ENCODE measurements at places on chromosomes 3 and 15. TPM values are rescaled to one million over a fixed set of nuclear protein-coding genes. Genes with fewer than 3 reads are reported as not detected.

DNA sequence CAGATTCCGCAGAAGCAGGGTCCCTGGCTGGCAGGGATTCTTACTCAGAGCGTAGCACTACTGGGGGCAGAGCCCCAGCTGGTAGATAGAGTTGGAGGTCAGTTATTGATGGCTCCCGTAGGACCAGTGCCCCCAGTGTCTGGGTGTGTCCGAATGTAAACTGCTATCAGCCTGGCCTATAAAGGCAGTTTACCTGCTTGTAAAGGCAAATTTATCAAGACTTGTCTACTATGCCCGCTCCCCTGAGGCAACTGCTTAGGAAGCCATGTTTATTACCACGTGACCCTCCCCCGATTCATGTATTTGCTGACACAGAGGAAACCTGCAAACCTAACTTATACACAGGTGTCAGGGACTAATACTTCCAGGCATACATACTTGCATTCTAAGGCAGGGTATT lies 607 bp upstream of the PPP1R14D start:
- DNase-seq, result no peak

- DNase-seq, result no peak
Measured at GRCh38 chr3:89504432-89504831, 397.0 kb downstream of the EPHA3 start.

- DNase-seq, result no peak
Measured at GRCh38 chr3:68996356-68996995, 17.0 kb downstream of the EOGT start.

The ZBBX gene
- 3.8 TPM for polyA plus RNA-seq

DNA sequence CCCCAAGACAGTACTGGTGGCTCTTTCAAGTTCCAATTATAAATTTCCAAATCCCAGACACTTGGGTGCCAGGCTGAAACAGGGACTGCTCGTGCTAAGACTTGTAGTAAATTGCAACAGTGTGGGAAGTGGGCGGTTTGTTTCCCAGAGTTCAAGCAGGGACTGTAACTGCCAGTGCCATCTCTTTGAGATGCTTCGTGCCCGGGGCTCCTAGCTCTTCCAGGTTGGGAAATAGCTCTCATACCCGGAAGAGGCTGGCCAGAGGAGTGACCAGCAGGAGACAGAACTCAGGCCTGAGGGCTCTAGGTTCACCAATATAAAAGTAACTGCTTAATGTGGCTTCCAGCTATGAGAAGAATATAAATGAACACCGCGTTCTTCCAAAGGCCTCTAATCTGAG lies 54.0 kb upstream of the NEO1 start:
- DNase-seq, result no peak

- no peak for DNase-seq
Measured at GRCh38 chr15:26355472-26356074, 417.3 kb downstream of the GABRB3 start.

The ROBO1 gene
- 118 TPM for polyA plus RNA-seq

The SCAMP2 gene
- 69.1 TPM for polyA plus RNA-seq

The PLSCR5 gene
- not detected for polyA plus RNA-seq

GRCh38 chr3:15405448-15406050 lies 21.8 kb downstream of the METTL6 start:
- no peak for DNase-seq

DNA sequence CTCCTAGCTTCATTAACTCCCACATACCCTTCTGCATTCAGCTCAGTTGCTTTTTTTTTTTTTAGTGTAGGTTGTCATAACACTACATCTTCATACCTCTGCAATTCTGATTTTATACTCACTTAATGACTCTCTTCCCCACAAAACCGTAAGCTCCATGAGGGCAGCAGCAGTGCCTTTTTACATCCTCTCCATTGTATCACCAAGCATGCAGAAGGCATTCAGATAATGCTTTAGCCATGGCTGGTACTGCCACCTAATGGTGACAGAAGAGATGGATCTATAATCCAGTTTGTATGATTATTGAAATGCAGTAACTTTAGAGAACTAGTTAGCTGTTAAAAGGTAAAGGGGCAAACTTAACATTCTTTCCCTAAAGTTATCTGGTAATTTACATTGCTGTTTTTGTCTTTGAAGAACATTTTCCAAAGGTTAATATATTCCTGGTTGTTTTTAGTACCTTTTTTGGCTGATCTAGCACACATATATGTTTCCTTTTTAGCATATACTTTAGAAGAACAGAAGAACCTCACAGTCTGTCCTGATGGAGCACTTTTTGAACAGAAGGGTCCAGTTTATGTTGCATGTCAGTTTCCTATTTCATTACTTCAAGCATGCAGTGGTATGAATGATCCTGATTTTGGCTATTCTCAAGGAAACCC lies 36.8 kb downstream of the ATP1B3 start:
- DNase-seq, result no peak

- DNase-seq, result no peak
Measured at GRCh38 chr3:94937980-94938379, 875.1 kb downstream of the NSUN3 start.

DNA sequence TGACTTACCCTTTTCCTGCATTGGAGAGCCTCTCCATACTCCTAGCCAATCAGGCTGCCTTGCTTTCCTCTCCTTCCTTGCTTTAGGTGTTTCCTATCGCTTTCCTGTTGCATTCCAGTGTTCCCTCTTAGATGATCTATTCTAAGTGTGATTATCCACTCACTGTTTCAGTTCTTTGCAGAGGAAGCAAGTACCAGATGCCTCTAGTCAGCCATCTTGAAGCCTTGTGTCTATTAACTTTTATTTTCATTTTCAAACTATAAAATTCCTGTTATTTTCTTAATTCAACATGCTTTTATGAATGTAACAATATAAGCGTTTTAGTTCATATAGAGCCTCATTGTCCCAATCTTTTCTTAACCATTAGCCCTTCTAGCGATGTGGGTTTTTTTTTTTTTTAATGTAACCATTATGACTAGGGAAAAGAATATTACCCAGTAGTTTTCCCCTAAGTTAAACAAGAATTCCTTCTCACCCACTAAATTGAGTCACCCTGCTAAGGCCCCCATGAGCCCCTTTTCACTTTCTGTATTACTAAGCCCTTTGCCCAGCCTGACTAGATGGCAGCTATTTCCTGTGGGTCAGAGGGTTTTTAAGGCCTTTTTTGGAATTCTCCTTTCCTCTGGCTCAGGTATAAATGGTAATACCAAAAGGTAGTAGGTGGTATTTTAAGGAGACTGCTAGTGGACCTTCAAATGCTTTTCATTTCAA lies 229.4 kb upstream of the CTNNB1 start:
- no peak for DNase-seq

DNA sequence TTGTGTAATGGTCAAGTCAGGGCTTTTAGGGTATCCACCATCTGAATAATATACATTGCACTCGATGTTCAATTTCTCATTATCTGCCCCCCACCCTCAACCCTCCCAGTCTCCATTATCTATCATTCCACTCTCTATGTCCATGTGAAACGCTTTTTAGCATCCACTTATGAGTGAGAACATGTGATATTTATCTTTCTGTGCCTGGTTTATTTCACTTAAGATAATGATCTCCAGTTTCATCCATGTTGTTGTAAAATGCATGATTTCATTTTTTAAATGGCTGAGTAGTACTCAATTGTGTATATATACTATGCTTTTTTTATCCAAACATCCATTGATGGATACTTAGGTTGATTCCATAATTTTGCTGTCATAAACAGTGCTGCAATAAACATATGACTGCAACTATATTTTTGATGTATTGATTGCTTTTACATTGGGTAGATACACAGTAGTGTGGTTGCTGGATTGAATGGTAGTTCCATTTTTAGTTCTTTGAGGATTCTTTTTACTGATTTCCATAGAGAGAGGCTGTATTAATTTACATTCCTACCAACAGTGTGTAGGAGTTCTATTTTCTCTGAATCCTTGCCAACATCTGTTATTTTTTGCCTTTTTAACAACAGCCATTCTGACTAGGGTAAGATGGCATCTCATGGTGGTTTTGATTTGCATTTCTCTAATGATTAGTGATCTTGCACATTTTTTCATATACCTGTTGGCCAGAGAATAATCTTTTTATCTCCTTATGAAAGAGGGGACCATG lies 332.9 kb upstream of the TGFBR2 start:
- no peak for DNase-seq

DNA sequence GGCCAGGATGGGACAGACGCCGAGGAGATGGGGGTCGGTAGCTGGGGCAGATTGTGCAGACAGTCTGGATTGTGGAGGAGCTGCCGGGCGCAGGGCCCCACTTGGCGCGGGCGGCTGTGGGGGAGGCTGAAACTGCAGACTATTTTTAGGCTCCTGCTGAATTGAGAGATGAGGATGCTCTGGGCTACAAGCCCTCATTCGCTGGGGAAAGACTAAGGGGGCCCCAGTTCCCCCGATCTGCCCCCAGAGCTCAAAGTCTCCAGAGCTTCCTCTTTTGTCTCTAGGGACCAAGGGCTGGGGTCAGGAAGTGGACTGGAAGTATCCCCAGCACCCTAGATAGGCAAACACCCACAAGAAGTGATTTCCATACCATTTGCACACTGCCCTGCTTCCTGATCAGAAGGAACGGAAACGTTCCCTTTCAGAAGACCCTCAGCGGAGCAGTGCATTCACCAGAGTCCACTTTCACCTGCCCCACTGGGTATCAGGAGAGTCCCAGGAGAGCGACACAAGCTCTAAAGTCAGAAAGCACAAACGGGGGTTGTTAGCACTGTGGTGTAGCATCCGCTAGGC lies 29.7 kb downstream of the SEMA7A start:
- no peak for DNase-seq

DNA sequence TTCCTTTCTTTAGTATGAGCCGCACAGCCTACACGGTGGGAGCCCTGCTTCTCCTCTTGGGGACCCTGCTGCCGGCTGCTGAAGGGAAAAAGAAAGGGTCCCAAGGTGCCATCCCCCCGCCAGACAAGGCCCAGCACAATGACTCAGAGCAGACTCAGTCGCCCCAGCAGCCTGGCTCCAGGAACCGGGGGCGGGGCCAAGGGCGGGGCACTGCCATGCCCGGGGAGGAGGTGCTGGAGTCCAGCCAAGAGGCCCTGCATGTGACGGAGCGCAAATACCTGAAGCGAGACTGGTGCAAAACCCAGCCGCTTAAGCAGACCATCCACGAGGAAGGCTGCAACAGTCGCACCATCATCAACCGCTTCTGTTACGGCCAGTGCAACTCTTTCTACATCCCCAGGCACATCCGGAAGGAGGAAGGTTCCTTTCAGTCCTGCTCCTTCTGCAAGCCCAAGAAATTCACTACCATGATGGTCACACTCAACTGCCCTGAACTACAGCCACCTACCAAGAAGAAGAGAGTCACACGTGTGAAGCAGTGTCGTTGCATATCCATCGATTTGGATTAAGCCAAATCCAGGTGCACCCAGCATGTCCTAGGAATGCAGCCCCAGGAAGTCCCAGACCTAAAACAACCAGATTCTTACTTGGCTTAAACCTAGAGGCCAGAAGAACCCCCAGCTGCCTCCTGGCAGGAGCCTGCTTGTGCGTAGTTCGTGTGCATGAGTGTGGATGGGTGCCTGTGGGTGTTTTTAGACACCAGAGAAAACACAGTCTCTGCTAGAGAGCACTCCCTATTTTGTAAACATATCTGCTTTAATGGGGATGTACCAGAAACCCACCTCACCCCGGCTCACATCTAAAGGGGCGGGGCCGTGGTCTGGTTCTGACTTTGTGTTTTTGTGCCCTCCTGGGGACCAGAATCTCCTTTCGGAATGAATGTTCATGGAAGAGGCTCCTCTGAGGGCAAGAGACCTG lies 13.2 kb downstream of the GREM1 start:
- DNase-seq, result peak; percentile 57

- DNase-seq, result no peak
Measured at GRCh38 chr15:29396176-29396811, 126.7 kb upstream of the NSMCE3 start.

- no peak for DNase-seq
Measured at GRCh38 chr15:39589815-39590644, 9.2 kb downstream of the THBS1 start.

- no peak for DNase-seq
Measured at GRCh38 chr3:127791221-127791913, 30.9 kb downstream of the MGLL start.

The LIPH gene
- 2.7 TPM for polyA plus RNA-seq

DNA sequence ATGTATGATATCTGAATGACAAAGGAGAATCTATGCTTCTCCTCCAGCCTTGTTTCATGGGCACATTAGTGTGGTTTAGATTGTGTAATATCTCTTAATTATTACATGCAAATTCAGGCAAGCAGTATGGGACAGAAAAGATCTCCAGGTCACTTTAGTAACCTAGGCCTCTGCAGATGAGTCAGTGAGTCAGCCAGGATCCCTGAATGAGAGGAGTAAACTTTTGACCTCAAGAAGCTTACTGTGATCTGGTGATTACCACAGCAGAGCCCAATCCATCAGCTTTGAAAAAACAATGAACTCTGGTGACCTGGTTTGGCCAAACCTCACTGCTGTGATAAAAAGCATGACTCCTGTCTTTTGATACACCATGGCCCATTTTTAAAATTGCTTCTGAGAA lies 107.8 kb downstream of the LRRN1 start:
- no peak for DNase-seq

The SYNM gene
- polyA plus RNA-seq, result 1.8 TPM

The NME9 gene
- polyA plus RNA-seq, result 2.4 TPM

The ADAM10 gene
- 277 TPM for polyA plus RNA-seq

Data from renal cortex interstitium (tissue), 15 donors.